ENCODE measurements at places on chromosomes 12 and 14.

- DNase-seq = no peak
Observed at GRCh38 chr14:76551906-76552305, 176.0 kb downstream of the ESRRB start.

- peak; percentile 61 for DNase-seq
Observed at GRCh38 chr12:124399622-124400021, 104.7 kb downstream of the RFLNA start.

DNA sequence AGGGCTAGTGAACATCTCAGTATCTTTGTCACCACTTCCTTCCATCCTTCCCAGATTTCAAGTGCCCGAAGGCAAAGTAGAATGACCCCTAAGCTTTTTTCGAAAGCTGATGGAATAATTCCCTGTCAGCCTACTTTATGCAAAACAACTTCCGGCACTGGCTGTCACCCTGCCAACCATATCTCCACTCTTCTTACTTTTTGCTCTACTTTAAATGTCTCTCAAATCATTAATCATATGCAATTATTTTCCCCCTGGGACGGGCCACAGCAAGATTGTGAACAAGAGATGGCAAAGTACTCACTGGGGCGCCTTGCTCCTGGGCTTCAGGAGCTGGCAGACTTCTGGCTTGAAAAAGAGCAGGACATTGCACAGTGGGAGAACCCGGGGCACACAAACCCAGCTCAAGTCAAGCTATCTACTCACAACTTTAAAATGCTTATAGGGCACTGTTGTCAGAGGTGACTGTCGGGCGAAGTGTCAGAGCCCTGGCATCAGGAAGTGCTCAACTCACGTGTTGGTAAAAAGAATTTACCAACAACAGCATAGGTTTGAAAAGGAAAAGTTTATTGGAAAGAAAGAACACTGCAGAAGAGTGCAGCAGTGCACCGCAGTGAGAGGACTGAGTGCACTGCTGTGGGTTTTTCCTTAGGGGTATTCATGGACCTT is 373.5 kb downstream of the PAWR start:
- DNase-seq = no peak

DNA sequence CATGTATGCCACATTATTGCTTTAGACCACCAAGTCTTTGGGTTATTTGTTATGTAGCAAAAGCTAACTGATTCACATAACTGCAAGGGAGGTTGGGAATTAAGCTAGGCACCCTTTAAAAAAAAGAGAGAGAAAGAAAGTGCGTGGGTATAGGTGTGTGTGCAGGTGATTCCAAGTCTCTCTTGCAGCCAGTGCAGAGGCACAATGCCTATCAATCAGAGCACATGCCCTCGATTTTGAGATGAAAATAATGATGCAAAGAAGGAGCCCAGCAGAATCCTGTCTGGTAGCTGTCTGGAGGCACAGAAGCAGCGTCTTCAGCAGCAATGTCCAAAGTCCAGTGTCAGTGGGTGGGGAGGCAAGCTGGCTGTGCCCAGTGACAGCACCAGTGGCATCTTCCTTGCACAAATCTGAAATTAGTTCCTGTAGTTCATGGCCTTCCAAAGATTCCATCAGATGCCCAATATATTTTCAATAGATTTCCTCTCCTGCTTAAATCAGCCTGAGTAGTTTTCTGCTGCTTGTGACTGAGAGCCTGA is 62.4 kb upstream of the TBPL2 start:
- no peak for DNase-seq

GRCh38 chr12:105748806-105749600 is 389.8 kb downstream of the NUAK1 start:
- DNase-seq = no peak

DNA sequence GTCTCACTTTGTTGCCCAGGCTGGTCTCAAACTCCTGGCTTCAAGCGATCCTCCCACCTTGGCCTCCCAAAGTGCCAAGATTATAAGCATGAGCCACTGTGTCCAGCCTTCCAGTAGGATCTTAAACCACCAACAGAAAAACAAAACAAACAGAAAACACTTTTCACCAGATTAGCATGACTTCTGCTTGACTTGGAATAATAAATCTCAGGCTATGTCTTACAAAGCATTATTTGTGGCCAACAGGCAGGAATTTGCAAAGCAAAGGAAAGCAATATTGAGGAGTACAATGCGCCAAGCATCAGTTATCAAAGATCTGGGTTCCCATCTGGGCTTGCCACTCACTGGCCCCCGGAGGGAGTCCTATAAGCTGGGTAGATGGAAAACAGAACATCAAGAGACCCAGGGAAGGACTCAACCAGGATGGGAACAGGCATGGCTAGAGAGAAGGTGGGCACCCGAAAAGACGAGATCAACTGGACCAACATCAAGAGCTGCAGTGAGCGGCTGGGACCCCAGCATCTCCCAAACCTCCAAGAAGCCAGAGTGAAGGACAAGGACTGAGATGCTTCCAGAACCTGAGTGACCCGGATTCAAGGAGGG is 101.2 kb downstream of the TMEM30B start:
- DNase-seq = peak; percentile 7

DNA sequence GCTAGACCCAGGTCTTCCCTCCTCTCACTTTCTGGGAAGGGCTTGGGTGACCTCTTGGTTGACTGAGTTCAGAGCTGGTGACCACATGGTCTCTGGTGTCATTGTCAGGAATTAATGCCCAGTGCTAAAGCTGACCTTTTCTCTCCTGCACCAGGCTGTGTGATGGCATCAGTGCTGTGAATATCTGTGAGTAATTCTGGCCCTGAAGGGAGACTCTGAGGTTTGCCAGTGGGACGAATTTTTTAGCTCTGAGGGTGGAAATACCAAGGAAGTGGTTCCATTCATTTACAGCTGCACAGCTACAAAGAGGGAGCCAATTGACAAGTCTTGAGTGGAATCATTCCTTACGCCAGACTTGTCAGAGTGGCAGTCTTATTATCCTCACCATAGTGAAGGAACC is 6.2 kb upstream of the KRT86 start:
- no peak for DNase-seq

- no peak for DNase-seq
Observed at GRCh38 chr12:67784831-67785230, 136.3 kb downstream of the DYRK2 start.

Measured in ACHN (cell line).